ENCODE measurements at places on chromosomes 16 and 17. TPM values are rescaled to one million over a fixed set of nuclear protein-coding genes. Genes with fewer than 3 reads are reported as not detected.

The DPEP2 gene
- total RNA-seq = 1.2 TPM

The CCL16 gene
- not detected for total RNA-seq

The ERBB2 gene
- 89.1 TPM for total RNA-seq

The KRT36 gene
- not detected for total RNA-seq

The BRIP1 gene
- 0.20 TPM for total RNA-seq

GRCh38 chr16:8697965-8698364 is 23.5 kb downstream of the ABAT start:
- DNase-seq = no peak
- H3K27ac ChIP-seq = no peak overlapping the region
- no peaks in the 10 kb centered on the region for H3K27me3 ChIP-seq
- no peaks in the 10 kb centered on the region for H3K4me1 ChIP-seq
- H3K36me3 ChIP-seq = no peaks in the 10 kb centered on the region

DNA sequence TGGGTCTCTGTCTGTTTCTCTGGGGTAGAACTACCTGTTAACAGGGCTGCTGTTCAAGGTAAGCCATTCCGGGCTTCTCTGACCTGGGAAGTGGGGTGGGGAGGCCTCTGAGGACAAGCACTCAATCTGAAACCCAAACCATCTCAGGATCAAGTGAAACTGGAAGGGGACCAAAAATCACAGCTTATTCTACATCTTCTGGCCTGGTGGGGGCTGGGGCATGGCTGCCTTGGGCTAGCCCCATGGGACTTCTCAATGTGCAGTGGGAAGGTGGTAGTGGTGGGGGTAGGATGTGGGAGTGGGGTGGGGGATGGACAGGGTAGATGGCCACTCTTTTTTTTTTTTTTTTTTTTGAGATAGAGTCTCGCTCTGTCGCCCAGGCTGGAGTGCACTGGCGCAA is 5.5 kb downstream of the FLOT2 start:
- DNase-seq = no peak
- no peaks in the 10 kb centered on the region for H3K27me3 ChIP-seq
- H3K4me3 ChIP-seq = no peak overlapping the region
- no peak overlapping the region for H3K27ac ChIP-seq
- H3K4me1 ChIP-seq = peaks cover 52% of the 10 kb centered on the region

GRCh38 chr16:86872131-86872530 is 293.8 kb downstream of the FOXL1 start:
- no peak overlapping the region for H3K27ac ChIP-seq
- no peak for DNase-seq
- no peaks in the 10 kb centered on the region for H3K36me3 ChIP-seq
- no peaks in the 10 kb centered on the region for H3K4me1 ChIP-seq
- no peak overlapping the region for H3K4me3 ChIP-seq
- H3K27me3 ChIP-seq = no peaks in the 10 kb centered on the region

GRCh38 chr17:18314059-18314730 is 599 bp downstream of the TOP3A start:
- H3K27ac ChIP-seq = peak overlapping the region; percentile 87
- peak overlapping the region; percentile 86 for H3K4me3 ChIP-seq
- no peak for DNase-seq
- H3K4me1 ChIP-seq = peaks cover 64% of the 10 kb centered on the region
- H3K36me3 ChIP-seq = no peaks in the 10 kb centered on the region

- H3K27ac ChIP-seq = no peak overlapping the region
- peak overlapping the region; percentile 58 for H3K4me3 ChIP-seq
- H3K36me3 ChIP-seq = peaks cover 25% of the 10 kb centered on the region
Observed at GRCh38 chr17:32342603-32343325, 791 bp upstream of the C17orf75 start.

GRCh38 chr16:53022374-53022773 is 30.3 kb downstream of the CHD9NB start:
- H3K27ac ChIP-seq = no peak overlapping the region
- H3K4me3 ChIP-seq = no peak overlapping the region
- no peaks in the 10 kb centered on the region for H3K36me3 ChIP-seq
- DNase-seq = peak; percentile 40
- H3K27me3 ChIP-seq = no peaks in the 10 kb centered on the region

DNA sequence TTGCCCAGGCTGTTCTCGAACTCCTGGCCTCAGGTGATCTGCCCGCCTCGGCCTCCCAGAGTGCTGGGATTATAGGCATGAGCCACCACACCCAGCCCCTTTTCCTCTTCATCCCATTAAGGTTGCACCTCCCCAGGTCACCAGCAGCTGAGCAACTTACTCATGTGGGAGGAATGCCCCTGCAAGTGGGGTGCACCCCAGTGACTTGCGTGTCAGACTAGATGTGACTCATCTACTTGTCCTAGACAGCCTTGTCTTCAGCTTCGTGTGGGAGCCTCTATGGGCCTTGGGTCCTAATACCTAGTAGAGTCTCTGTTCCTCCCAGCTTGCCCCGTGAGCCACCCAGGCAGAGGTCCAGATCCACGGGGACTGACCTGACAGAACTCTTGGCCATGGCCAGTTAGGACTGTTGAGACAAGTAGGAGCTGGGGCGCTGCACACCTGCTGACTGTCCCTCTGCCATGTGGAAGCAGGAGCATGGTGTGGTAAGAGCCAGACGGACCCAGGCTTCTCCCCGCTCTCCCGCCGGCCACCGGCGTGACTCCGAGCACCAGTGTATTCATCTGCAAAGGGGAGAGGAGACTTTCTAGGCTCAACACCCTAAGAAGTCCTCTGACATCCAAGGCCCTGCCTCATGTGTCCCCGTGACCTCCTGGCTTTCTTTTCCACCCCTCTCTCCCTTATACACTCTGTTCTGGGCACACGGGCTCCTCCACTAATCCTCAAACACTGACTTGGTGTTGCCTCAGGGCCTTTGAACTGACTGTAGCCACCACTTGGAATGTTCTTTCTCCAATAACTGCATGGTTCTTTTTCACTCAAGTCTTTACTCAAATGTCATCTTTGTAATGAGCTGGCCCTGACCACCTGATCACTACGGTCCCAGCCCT is 11.6 kb upstream of the CBX4 start:
- peaks cover 13% of the 10 kb centered on the region for H3K4me1 ChIP-seq
- H3K27ac ChIP-seq = no peak overlapping the region

DNA sequence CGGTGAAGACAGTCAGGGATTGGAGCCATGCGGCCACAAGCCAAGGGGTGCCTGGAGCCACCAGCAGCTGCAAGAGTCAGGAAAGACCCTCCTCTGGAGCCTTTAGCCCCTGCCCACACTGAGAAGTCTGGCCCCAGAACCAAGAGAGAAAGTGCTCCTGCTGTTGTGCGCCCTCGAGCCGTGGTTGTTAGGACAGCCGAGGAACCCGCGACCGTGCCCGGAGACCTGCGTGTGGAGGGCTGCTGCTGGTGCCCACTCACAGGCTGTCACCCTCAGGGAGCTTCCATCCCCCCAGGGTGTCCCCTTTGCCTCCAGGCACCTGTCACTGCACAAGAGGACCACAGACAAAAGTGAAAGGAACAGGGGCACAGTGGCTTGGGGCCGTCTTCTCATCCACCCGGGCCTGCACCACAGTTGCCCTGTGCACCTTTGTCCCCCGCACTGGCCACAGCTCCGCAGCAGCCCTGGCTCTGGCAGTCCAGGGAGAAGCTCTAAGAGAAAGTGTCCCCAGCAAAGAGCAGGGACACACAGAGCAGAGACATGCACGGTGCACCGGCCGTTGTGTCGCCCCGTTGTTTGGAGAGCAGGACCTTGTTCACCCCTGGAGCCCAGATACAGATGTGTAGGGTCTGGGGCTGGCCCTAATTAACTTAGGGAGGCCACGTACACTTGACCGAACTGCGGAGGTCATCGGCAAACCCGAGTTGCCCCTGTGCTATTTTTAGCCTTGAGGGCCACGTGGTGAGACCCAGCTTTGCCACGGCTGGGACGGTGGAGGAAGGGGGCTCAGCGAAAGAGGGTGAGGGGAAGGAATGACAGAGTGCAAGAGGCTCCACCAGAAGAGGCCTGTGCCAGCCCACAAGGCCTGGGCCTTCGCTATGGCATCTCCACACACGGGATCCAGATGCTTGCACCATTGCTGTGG is 329.2 kb downstream of the C16orf95 start:
- no peak overlapping the region for H3K27ac ChIP-seq
- no peak overlapping the region for H3K4me3 ChIP-seq
- H3K4me1 ChIP-seq = no peaks in the 10 kb centered on the region
- no peaks in the 10 kb centered on the region for H3K36me3 ChIP-seq
- no peaks in the 10 kb centered on the region for H3K27me3 ChIP-seq
- no peak for DNase-seq

- peak overlapping the region; percentile 96 for H3K27ac ChIP-seq
- H3K27me3 ChIP-seq = no peaks in the 10 kb centered on the region
- H3K4me1 ChIP-seq = peaks cover 9% of the 10 kb centered on the region
- peak; percentile 65 for DNase-seq
Observed at GRCh38 chr17:59331929-59332748, 684 bp downstream of the YPEL2 start.

- no peaks in the 10 kb centered on the region for H3K36me3 ChIP-seq
- no peak for DNase-seq
- no peak overlapping the region for H3K27ac ChIP-seq
- H3K27me3 ChIP-seq = no peaks in the 10 kb centered on the region
- H3K4me3 ChIP-seq = no peak overlapping the region
Observed at GRCh38 chr16:60414613-60415012, 1621.6 kb downstream of the CDH8 start.

- H3K27me3 ChIP-seq = no peaks in the 10 kb centered on the region
- DNase-seq = peak; percentile 41
- no peak overlapping the region for H3K4me3 ChIP-seq
- no peaks in the 10 kb centered on the region for H3K4me1 ChIP-seq
Observed at GRCh38 chr16:48452991-48453760, 68.0 kb upstream of the SIAH1 start.
